ENCODE measurements at places on chromosomes 4 and X.

DNA sequence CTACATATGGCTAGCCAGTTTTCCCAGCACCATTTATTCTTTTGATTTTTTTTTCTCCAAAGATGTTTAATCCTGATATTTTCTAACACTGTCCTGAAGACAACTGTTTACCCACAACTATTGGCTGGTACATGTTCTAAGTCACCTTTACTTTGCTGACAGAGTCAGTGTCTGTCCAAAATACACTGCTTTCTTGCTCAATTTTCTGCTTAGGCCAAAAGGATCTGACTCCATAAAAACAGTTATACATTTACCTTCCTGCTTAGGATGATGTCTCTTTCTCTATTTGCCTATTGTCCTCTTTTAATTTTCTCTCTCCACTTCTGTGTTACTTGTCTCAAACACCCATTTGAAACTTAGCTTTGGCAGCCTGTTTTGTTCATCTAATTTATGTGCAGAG is 3.2 kb downstream of the ADH1C start:
- no peak for DNase-seq

- DNase-seq, result no peak
These were observed 7.9 kb downstream of the ARL9 start for GRCh38 chr4:56513517-56513916.

DNA sequence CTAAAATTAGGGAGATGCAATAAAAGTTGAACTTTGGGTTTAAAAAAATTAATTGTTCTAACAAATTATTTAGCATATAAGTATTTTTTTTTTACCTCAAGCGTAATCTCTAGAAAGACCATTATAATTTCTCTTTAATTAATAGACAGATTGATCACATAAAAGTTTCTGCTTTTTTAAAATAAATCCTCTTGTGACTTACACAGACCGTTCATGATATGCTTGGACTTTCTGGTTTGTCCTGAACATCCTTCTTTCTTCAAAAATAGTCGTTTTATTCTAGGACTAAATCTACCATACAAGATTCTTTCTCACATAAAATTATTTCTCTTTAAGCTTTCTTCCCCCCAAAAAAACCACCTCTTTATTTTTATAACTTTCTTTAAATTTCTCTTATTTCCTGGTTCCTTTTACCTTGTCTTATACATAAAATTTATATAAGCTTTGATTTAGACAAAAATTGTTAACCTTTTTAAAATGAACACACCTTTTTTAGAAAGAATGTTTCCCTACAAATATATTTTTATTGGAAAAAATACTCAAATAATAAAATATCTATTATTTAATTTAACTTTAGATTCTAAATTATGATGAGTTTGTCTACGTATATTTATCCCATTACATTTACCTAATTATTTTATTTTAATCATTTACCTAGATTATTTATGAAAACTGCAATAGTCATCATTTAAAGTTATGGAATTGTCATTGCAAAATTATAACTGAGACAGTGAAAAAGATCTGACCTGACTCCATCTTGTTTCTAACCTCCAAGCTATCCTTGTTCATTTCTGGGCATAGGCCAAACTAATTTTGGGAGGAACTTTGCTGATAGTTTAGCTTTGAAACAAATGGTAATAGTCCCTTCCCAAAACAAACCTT is 37.6 kb downstream of the PGRMC2 start:
- DNase-seq, result no peak

- no peak for DNase-seq
These were observed 68.0 kb downstream of the YIPF7 start for GRCh38 chr4:44583393-44583792.

- no peak for DNase-seq
These were observed 110.4 kb upstream of the LDB2 start for GRCh38 chr4:17008834-17009345.

DNA sequence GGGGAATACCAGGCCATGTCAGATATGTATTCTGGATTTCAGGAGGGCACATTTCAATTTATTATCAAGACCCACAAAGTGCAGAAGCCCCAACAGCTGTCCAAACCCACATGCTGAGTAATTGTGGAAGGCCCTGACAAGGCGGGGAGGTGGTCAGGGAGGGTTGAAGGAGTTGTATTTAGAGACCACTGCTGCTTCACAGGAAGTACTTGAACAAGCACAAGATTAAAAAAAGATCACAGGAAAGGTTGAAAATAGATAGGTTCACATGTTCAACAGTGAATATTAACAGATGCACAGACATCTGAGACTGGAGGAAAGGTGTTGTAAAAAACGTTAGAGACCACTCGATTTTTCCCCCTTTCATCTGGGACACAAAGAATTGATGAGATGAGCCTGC is 17.9 kb downstream of the ATP8A1 start:
- no peak for DNase-seq

GRCh38 chr4:4521731-4522130 is 20.1 kb downstream of the STX18 start:
- no peak for DNase-seq

- no peak for DNase-seq
These were observed 268.1 kb downstream of the ANK2 start for GRCh38 chr4:113317523-113317922.

Data from stimulated activated CD4-positive, alpha-beta T cell treated with anti-CD3 and anti-CD28 coated beads, Interleukin-15, amount 100 ng/mL, for 1 hour (primary cell).